GM06990 (cell line): ENCODE measurements at places on chromosomes 4 and X.

GRCh38 chr4:70903291-70903603, 1.1 kb downstream of the MOB1B start:
- DNase-seq: no peak

DNA sequence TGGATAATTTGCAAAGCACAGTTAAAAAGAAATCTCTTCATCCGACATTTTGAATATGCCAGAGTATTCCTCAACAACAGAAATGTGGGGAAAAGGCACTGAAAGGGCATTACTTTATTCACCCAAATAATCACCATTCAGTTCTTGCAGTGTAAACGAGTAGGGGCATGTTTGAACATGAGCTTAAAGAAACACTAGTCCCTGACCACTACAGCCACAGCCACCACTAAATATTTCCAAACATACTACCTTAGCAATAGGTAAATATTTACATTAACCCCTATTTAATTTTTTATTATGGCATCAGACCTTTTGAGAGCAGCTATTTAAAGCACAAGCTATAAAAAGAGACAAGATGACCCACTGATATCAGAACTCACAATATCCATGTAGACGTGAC, 27.6 kb downstream of the MCF2 start:
- no peak for DNase-seq

GRCh38 chrX:103396186-103396585, 19.8 kb downstream of the BEX3 start:
- DNase-seq: no peak

- no peak for DNase-seq
These were observed 49.8 kb downstream of the EDNRA start for GRCh38 chr4:147530723-147531122.

DNA sequence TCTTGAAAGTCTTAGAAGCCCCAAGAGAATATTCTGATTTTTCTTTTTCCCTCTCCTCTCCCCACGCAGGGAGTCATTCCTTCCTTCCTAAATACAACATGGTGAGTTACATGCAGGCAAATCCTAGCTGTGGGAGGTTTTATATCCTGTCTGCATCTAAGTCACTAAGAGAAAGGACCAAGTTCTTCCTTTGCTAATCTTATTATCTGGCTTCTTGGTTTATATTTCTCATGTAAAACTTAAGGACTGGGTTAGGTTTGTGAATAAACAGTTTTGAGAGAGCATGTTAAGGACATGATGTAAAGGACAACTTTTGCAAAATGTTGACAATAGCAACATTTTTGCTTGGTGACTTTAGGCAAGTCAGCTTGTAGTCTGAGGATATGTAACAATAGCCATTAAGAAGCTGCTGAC, 5.1 kb upstream of the CXCL9 start:
- DNase-seq: no peak

DNA sequence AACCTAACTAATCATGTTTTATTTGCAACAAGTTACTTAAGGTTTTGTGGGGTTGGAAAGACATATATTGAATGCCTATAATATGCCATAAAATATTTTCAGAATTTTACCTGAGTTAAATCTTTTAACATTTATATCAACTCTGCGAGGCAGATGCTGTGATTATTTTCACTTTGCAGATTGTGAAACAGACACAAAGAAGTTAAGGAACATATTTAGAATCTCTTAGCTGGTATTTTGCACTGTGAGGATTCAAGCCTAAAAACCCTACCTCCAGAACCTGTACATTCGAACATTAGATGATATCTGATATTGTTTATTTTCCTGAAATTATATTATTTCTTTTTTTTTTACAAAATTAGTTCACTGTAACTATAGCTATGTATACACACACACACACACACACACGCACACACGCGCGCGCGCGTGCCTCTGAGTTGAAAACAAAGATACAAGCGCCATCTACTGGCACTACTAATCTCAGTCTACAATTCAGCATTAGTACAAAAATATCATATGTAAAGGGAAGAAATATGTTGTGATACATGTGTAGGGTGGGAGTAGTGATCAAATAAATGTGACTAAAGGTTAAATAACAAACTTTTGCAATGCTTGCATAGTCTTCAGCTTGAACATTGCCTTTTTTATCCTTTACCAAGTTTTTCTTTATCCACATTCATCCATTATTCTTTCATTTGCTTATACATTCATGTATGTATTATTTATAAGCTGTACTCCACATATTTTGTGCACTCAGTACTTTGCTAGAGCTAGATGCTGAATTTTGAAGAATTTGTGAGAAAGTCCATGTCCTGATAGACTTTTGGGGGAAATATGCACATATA, 61.5 kb downstream of the ANXA10 start:
- peak; percentile 15 for DNase-seq

DNA sequence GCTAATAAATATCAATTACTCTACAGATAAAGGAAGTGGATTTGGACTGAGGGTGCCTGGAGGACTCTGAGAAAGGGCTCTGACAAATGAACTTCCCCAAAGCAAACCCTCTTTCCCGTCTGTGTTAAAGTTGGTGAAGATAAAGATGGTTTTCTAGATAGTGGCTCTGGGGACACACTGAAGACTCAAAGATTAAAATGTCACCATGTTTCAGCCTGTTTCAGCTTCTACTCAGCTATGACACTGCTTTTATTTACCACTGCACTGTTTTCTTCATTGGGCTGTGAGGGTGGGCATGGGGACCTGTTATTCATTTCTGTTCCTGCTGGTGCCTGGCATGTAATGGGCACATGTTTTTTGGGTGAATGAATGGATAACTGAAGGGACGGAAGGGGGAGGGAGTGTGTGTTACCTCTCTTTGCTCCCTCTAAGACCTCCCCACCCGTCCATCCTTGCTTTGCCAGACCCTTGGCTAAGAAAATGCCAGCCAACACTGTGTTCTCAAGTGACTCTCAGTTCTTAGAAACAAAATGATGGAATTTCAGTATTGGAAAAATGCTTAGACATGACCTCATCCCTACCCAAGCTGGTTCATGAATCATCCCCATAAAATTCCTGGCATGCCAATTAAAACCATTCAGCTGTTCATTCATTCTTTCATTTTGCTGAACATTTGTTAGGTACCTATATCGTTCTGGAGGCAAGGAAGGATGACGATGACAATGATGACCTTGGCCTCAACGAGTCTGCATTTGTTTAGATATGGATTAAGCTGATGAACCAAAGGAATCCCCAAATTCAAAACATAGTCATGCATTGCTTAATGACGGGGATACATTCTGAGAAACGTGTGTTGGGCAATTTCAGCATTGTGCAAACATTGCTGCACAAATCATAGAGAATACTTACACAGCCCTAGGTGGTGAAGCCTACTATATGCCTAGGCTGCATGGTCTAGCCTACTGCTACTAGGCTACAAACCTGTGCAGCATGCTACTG, 13.4 kb upstream of the STK32B start:
- no peak for DNase-seq

DNA sequence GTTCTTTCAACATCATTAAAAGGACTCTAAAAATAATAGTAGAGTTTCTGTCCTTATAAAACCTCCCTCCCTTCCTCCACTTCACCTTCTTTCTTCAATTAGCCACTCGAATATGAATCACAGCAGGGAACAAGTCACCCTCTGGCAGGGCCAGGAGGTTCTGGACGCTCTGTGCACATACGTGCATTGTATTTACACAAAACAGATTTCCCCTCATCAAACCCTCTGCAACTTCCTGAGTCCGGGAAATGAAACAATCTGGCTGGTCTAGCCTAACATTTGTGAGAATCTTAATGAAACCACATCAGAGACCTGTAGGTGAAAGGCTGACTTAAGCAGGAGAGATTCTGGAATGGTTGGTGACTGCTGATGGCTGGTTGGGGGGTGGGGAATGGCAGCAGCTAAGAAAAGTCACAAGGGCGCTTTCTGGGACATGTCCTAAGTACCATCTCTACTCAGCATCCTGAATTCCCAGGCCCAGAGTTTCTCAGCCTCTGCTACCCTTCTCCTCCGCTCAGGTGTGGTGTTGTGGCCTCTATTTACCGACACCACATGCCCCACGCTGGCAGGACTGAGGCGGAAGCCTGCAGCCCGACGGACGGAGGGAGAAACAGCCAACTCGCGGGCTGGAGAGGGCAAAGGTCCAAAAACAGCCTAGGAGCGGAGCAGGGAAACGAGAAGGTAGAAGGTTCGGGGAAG, 1.0 kb downstream of the ZDHHC9 start:
- DNase-seq: no peak

DNA sequence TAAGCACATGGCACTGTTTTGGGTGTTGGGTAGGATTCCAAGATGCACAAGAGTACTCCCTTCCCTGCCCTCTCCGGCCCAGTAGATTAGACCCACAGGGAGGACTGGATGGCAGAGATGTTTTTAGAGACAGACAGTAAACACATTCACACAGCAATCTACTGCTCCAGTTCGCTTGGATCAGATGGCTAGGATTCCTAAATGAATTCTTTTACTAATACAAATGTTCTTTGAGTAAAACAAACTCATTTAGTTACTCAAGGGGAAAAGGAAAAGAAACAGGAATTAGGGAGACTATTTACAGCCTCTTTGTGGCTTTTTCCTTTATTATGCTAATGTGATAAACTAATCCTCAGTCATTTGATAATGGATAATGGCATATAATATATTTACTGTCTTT, 5.9 kb downstream of the SNX25 start:
- DNase-seq: no peak

GRCh38 chrX:15546745-15547144, 46.1 kb downstream of the BMX start:
- no peak for DNase-seq

GRCh38 chrX:111503485-111503993, 7.9 kb upstream of the SERTM2 start:
- no peak for DNase-seq

GRCh38 chrX:135384161-135384836, 37.4 kb upstream of the SMIM10L2A start:
- no peak for DNase-seq

GRCh38 chrX:129659141-129659540, 4.4 kb upstream of the APLN start:
- no peak for DNase-seq

GRCh38 chr4:113433116-113433515, 328.4 kb downstream of the CAMK2D start:
- no peak for DNase-seq

GRCh38 chr4:141391771-141392170, 171.1 kb downstream of the ZNF330 start:
- DNase-seq: no peak

DNA sequence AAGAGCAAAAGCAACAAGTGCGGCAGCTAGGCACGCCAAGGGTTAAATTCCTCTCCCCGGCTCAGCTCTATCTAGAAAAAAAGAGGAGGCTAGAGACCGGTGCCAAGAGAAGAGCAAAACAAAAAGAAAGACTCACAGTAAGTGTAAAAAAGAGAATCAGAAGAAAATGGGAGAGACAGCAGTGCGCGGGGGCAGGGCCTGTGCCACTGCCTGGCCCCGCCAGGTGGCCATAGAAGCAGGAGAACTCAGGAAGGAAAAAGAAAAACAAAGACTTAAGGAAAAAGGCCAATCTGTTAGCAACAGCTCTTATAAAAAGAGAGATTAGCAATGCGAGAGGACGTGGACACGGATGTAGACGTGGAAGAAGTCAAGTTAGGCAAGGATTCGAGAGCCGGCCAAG, 3.2 kb downstream of the ACOX3 start:
- DNase-seq: no peak

GRCh38 chr4:27861381-27861787, 1000.7 kb downstream of the STIM2 start:
- no peak for DNase-seq

DNA sequence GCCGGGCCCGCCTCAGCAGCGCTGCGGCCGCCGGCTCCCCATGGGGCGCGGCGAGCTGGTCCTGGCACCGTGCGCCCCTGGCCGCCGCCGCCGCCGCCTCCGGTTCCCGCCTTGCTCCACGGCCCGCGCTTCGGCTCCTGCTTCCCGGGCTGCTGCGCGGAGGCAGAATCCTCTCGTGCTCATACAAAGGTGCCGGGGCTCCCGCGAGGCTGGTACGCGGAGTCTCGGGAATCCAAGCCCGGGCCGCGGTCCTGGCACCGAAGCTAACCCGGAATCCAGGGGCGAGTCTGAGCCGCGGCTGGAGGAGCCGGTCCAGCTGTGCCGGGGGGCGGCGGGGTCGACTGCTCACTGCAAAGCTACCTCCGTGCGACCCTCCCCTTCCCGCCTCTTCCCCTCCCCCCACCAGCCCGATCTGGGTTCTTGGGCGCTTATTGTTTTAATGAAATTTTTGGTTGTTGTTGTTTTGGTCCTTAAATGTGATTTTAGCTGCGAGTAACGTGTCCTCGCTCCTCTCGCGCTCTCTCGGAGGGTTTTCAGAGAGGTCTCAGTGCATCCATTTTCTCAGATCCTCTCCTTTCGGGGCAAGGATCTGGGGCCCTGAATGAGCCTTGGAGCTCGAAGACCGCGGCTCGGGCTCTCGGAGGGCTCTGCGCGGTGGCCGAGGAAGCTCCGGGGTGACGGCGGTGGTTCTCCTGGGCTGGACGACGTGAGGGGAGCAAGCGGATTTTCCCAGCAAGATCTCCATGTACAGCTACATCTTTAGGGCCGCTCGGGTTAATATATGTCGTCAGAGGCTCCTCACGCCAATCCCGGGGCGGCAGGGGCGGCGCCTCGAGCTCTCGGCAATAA, at the start of gene HAND2:
Gene HAND2 (minus strand): TSS at position 753 of the 849 bp plus-strand sequence. CDS start 940 bp downstream, outside the sequence.
- no peak for DNase-seq

DNA sequence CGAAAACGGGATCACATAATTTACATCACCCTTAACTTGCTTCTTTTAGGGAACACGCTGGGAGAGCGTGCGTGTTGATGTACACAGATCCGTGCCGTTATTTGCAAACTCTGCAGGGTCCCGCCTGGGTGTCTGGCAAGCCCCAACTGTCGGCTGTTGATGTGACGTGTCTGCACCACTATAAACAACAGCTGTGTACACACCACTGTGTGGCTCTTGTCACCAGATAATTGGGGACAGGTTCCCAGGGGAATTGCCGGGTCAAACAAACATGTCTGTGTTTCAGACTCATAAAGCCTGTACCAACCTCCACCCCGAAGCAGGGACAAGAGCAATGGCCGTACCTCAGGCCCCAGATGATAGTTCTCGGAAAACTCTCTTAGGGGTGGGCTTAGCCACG, 105.0 kb upstream of the AFAP1 start:
- no peak for DNase-seq

GRCh38 chr4:139625093-139625455, 40.5 kb upstream of the MGST2 start:
- no peak for DNase-seq

GRCh38 chrX:136616987-136617685, 30.8 kb upstream of the CD40LG start:
- DNase-seq: peak; percentile 9

GRCh38 chr4:53005149-53005546, 143.0 kb downstream of the RASL11B start:
- DNase-seq: peak; percentile 16

- no peak for DNase-seq
These were observed 121.1 kb downstream of the MGST2 start for GRCh38 chr4:139786494-139787354.

DNA sequence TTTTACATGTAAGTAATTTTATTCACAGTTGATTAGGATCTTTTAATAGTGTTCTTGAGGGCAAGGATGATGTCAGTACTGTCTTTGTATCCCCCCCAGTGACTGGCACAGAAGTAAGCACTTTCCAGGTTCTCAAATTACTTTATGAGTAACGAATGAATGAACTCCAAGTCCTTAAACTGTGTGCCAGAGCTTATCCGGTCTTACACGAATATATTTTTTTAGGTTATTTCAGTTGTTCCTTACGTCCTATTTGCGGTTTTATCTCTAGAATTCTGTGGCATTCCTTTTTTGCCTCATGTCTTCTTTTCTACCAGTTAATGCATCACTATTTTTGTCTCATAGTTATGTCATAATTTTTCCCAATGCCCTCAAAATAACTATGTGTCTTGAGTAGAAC, 106.9 kb upstream of the MID1IP1 start:
- no peak for DNase-seq
